ENCODE measurements at places on chromosomes 12 and 14.
A peak's percentile ranks its signal among the peaks of the same experiment; 100 is the strongest.

GRCh38 chr12:12722435-12723148, 5.4 kb downstream of the CDKN1B start:
- no peak for DNase-seq

- DNase-seq, result peak; percentile 57
These were observed 4.1 kb downstream of the CKB start for GRCh38 chr14:103518422-103519042.

DNA sequence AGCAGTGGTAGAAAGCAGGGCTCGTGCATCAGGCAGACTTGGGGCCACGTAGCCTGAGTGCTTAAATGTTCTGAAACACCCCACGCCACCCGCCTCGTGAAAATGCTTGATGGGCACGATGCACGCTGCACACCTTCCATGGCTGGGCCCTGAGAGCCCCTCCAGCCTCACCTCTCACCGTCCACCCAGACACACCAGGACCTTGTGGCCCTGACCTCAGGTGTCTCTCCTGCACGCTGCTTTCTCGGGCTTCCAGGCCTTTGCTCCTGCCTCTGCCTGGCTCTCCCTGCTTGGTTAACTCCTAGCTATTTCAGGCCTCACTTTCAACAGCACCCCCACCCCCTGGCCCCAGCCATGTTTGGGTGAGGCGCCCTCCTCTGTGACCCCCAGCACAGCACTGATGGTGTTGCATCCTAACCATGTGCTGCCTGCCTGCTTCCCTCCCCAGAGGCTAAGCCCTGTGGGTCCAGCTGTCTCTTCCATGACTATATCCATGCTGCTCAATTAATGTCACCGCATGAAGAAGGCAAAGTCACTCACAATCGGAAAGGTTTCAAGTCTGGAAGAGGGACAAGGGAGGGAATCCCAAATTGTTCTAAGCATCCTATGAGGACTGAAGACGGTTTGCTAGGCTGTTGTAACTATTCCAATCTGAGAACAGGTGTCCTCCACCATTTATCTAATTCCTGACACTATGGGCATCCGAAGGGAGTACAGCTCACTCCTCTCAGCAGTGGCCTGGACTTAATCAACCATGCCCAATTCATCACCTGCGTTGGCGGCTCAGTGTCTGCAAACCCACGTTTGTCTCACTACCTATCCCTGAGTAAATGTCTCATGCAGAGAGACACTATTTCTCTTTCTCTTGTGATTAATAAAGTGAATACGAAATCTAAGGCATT, 82.2 kb downstream of the CCDC88C start:
- no peak for DNase-seq

- DNase-seq, result no peak
These were observed 218.7 kb upstream of the PELI2 start for GRCh38 chr14:55899531-55899930.

GRCh38 chr12:2395354-2395977, 342.7 kb downstream of the CACNA1C start:
- peak; percentile 2 for DNase-seq

- DNase-seq, result peak; percentile 9
These were observed 69.9 kb upstream of the CNTN1 start for GRCh38 chr12:40622246-40622838.

GRCh38 chr12:131758016-131758739, 47.3 kb downstream of the SFSWAP start:
- no peak for DNase-seq
